HFFc6 (cell line): ENCODE measurements at places on chromosomes 6 and 20. TPM values are rescaled to one million over a fixed set of nuclear protein-coding genes. Genes with fewer than 3 reads are reported as not detected.
A peak's percentile ranks its signal among the peaks of the same experiment; 100 is the strongest.

DNA sequence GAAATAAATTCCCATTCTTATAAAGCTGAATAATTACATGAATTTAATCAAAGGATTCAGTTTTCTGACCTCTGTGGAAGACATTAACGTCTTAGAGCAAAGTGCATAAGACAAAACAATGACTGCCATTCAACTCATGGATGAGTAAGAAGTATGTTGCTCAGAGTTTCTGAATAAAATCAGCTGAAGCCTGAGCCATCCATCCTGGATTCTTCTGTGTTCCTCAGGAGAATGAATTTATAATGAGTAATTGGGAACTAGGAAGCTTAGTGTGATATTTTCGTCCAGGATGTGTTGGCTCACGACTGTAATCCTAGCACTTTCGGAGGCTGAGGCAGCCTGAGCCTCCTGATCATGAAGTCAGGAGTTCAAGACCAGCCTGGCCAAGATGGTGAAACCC, 62.8 kb downstream of the PERP start:
- no peak overlapping the region for H3K4me3 ChIP-seq
- no peak for DNase-seq
- H3K27me3 ChIP-seq = peaks cover 6% of the 10 kb centered on the region

DNA sequence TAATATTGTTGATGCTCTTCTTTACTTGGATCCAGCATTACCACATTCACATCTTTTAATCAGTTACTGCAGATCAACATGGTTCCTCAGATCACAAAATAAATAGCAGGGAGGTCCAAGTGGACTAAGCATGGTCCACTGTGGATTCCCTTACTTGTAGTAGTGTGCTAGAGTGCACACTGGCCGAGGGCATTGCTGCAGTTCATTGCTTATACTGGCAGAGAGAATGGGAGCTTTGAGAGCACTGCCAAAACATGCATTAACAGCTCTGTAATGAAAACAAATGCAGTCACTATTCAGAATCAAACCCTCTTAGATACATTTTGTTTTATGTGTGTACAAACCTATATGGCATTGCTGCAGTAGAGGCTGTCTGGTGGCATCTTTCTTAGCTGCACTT, 471.5 kb downstream of the CD109 start:
- H3K27me3 ChIP-seq = no peaks in the 10 kb centered on the region
- DNase-seq = no peak
- no peak overlapping the region for H3K4me3 ChIP-seq

GRCh38 chr20:36491901-36492617, 49.3 kb upstream of the MYL9 start:
- H3K4me1 ChIP-seq = peaks cover 70% of the 10 kb centered on the region
- H3K36me3 ChIP-seq = peaks cover 12% of the 10 kb centered on the region; the same call in 1 of the 2 replicates
- H3K27me3 ChIP-seq = peaks cover 3% of the 10 kb centered on the region
- H3K4me3 ChIP-seq = peak overlapping the region; percentile 2; the same call in 1 of the 2 replicates

- peaks cover 8% of the 10 kb centered on the region; the same call in 1 of the 2 replicates for H3K36me3 ChIP-seq
- no peak for DNase-seq
- no peak overlapping the region for H3K27ac ChIP-seq
- H3K4me1 ChIP-seq = peaks cover 38% of the 10 kb centered on the region
- H3K4me3 ChIP-seq = no peak overlapping the region
These were observed 10.0 kb downstream of the BICRAL start for GRCh38 chr6:42791706-42792320.

DNA sequence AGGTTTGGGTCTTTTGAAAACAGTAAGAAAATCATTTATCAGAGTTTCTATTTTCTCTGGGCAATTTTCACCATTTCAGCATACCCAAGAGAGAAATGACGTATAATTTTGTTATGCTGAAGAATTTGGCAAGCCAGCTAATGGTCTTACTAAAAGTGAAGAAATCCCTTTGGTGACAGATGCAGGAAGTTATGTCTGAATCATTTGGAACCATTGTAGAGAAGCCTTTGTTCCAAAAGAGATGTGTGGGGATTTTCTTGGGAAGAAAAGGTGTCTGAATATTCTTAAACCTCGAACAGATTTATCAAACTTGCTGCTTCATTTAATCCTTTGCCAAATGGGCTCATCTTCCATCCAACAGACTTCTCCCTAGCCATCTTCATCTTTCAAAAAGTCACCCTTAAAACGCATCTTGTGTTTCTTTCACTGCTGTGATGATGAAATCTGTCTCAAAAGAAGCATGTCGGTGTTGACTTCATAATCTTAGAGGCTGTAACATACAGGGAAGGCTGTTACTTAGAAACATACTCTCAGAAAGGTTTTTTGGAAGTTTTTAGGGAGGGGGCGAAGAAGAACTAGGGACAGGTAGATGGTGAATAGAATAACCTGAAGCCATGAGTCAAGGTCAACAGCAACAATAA, 39.5 kb downstream of the CITED2 start:
- peaks cover 29% of the 10 kb centered on the region for H3K4me1 ChIP-seq
- peak overlapping the region; percentile 86 for H3K27ac ChIP-seq

DNA sequence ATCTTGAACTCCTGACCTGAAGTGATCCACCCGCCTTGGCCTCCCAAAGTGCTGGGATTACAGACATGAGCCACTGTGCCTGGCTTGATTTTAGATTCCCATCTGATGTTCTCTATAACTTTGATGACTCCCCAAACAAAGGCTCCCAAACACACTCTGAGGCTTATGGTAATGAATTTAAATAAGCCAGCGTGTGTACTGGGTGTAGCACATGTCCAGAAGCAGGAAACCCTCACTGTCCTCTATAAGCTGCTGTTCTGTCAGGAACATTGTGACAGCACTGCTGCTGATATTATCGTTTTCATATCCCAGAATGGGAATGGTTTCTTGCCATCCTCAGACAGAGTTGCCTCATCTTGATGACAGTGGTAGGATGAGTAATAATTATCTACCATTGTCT, 54.1 kb upstream of the SALL4 start:
- H3K4me3 ChIP-seq = no peak overlapping the region
- H3K27me3 ChIP-seq = peaks cover 5% of the 10 kb centered on the region; the same call in 1 of the 2 replicates
- DNase-seq = no peak
- H3K36me3 ChIP-seq = no peaks in the 10 kb centered on the region

GRCh38 chr6:53813096-53813495, 18.3 kb downstream of the LRRC1 start:
- H3K27me3 ChIP-seq = no peaks in the 10 kb centered on the region
- DNase-seq = no peak
- peaks cover 59% of the 10 kb centered on the region for H3K4me1 ChIP-seq
- H3K36me3 ChIP-seq = 0 out of 2 replicates have a peak, but pooled peaks cover 4% of the 10 kb centered on the region
- no peak overlapping the region for H3K4me3 ChIP-seq
- no peak overlapping the region for H3K27ac ChIP-seq

- H3K27ac ChIP-seq = peak overlapping the region; percentile 80
- H3K4me3 ChIP-seq = peak overlapping the region; percentile 58
- H3K27me3 ChIP-seq = peaks cover 10% of the 10 kb centered on the region
- peak; percentile 89 for DNase-seq
- peaks cover 5% of the 10 kb centered on the region for H3K36me3 ChIP-seq
These were observed 60.5 kb upstream of the SLC22A23 start for GRCh38 chr6:3517350-3517749.

DNA sequence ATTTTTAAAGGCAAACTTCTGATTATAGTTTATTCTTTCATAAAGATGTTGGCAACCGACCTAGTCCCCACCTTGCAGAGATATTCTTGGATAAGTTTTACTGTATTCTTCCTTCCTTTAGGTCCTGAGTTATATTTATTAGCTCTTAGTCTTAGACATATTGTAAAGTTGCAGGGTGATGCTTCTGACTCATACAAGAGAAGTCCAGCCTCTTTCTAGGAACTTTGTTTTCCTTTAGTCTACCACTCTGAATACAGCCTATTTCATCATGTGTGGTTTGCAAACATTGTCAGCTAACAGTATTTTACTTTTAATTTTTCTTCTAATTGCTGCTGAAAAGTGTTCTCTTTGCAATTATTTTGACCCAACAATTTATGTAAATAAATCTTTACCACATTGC, 686.7 kb downstream of the COL12A1 start:
- peak; percentile 36 for DNase-seq
- H3K27ac ChIP-seq = no peak overlapping the region
- H3K4me3 ChIP-seq = no peak overlapping the region
- no peaks in the 10 kb centered on the region for H3K36me3 ChIP-seq

- H3K27me3 ChIP-seq = peaks cover 47% of the 10 kb centered on the region
- no peak for DNase-seq
These were observed 173.6 kb downstream of the CDC5L start for GRCh38 chr6:44561060-44561623.

DNA sequence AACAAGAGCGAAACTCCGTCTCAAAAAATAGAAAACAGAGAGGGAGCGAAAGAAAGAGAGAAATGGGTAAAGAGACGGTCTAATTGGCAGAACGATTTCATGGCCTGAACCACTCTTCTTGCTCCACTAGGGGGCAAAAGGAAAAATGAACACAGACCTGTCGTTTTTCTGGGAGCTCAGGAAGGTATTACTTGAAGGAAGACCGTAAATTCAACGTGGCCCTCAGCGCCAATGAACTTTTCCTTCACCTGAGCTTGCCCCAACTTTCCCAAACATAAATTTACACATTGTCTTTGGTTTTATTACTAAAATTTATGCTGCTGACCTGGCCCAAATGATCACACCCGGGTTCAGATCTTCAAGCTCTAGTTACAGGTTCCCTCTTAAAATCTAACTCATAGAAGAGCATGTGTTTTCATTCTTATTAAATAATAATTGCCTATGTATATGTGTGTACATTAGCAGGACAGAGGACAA, 67.3 kb downstream of the ATP9A start:
- no peak overlapping the region for H3K4me3 ChIP-seq
- no peaks in the 10 kb centered on the region; the same call in 1 of the 2 replicates for H3K27me3 ChIP-seq
- H3K27ac ChIP-seq = no peak overlapping the region
- peak; percentile 29 for DNase-seq
- H3K4me1 ChIP-seq = peaks cover 30% of the 10 kb centered on the region

HEY2 gene
- total RNA-seq = not detected in 3 replicates

SAMD5 gene
- total RNA-seq = 0.05 TPM in 1 of 3 replicates, not detected in the others

ISM1 gene
- not detected in 3 replicates for total RNA-seq

TMEM74B gene
- total RNA-seq = not detected in 3 replicates

HSPA1L gene
- total RNA-seq = 1.6 to 2.1 TPM (median 1.8 TPM) in 3 replicates

TP53INP2 gene
- 12.9 to 20.5 TPM (median 19.4 TPM) in 3 replicates for total RNA-seq

THBS2 gene
- 152 to 217 TPM (median 174 TPM) in 3 replicates for total RNA-seq

PSORS1C1 gene
- total RNA-seq = 2.7 to 3.8 TPM (median 3.2 TPM) in 3 replicates

ADA gene
- total RNA-seq = 11.0 and 13.3 TPM in 2 replicates
